Activated CD4-positive, alpha-beta T cell treated with anti-CD3 and anti-CD28 coated beads, Interleukin-2, Interleukin-6, amounts not matched to agents 100 ng/mL and 50 ng/mL, durations not matched to agents 16 hours and 8 hours (primary cell): ENCODE measurements at places on chromosomes 2 and 18.

GRCh38 chr18:48576457-48576771 lies 37.6 kb downstream of the CTIF start:
- DNase-seq, result no peak

DNA sequence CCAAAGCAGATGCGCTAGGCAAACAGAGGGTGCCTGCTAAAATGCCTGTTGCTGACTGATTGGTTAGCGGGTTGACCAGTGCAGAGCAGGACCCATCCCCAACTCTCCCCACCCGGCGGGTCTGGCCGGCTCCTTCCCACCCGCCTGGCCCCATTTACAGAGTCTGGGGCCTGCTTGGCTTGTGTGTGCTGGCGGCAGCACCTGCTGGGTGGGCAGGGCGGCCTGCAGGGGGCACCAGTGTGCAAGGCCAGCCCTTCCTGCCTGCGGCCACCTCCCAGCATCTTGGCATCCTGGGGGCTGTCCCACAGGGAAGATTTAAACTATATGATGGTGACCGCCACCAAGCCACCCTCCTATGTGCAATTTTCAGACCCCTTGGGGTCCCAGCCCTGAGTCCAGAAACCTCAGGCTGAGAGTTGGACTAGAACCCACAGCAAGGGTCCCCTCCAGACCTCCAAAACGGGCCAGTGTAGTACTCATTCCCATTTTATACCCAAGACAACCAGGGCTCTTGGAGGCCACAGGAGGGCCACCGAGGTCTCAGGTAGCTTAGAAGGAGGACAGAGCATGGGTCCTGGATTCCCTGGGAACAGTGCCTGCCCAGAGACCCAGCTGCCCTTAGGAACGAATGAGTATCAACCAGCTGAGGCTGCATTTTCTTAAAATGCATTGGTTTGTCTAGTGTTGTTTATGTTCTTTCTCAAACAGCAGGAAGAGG lies 173.6 kb downstream of the SMAD7 start:
- DNase-seq, result peak; percentile 79

GRCh38 chr2:34848132-34848531 lies 1249.0 kb upstream of the FAM98A start:
- no peak for DNase-seq

- DNase-seq, result no peak
Measured at GRCh38 chr2:45470531-45470930, 140.5 kb downstream of the SRBD1 start.

DNA sequence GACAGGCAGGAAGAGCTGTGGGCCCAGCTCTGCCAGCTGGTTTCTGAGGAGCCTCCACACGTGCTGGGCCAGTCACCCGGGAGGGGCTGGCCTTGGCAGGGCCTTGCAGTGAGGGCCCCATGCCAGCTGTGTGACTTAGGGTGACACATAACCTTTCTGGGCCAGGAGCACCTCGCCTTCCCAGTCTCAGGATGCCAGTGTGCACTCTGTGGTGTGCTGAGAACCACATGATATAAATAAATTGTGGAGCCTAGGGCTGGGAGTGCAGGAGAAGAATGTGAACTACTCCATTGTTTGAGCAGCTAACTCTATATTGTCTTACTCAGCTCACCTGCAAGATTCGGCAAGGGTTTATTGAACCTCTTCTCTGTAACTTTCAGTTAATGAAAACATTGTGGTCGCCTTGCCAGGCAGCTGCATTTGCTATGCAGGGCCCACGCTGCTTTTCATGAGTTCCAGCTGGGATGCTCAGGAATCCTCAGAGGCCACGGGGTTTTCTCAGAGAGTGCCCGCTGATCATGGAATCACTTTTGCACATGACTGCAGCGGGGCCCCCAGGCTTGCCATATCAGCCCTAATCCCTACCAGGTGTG lies 222.3 kb downstream of the SH3RF3 start:
- DNase-seq, result no peak

GRCh38 chr2:233672886-233673285 lies 1.2 kb downstream of the UGT1A9 start:
- no peak for DNase-seq

- no peak for DNase-seq
Measured at GRCh38 chr2:226561962-226562361, 237.7 kb downstream of the IRS1 start.

GRCh38 chr2:29871541-29871940 lies 49.8 kb downstream of the ALK start:
- DNase-seq, result no peak

DNA sequence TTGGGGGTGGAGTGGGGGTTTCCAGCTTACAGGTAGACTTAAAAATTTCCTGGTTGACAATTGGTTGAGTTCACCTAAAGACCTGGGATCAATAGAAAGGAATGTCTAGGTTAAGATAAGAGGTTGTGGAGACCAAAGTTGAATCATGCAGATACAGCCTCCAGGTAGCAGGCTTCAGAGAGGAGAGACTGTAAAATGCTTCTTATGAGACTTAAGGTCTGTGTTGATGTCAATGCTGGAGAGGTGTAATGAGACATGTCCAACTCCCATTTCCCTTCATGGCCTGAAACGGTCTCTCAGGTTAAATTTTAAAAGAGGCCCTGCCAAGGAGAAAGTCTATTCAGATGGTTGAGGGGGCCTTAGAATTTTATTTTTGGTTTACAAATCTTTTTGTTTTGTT lies 38.5 kb upstream of the RND3 start:
- DNase-seq, result no peak

GRCh38 chr18:31061945-31062344 lies 19.4 kb upstream of the DSC3 start:
- no peak for DNase-seq

DNA sequence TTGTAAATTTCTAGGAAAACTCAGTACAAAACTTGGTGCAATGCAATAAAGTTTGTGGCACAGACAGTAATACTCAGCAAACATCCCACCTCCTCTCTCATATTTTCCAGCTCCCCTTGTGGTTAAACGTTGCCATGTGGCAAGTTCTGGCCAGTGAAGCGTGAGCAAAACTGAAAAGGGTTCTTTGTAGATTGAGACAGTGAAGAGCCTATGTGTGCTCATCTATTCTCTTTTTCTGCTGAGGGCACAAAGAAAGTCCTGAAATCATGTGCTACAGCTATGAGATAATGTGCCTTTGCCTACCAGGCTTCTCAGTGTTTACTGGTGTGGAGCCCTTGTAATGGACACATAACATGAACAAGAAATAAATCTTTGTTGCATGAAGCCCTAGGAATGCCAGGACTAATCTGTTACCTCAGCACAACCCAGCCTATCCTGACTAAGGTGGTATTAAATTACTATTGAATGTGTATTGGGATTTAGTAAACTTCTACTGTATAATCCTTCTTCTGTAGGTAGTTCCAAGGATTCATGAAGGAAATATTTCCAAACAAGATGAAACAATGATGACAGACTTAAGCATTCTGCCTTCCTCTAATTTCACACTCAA lies 13.0 kb upstream of the TYMS start:
- DNase-seq, result peak; percentile 66

GRCh38 chr2:120989512-120990441 lies 254.1 kb downstream of the GLI2 start:
- no peak for DNase-seq

GRCh38 chr2:124437811-124438210 lies 412.7 kb downstream of the CNTNAP5 start:
- DNase-seq, result no peak

DNA sequence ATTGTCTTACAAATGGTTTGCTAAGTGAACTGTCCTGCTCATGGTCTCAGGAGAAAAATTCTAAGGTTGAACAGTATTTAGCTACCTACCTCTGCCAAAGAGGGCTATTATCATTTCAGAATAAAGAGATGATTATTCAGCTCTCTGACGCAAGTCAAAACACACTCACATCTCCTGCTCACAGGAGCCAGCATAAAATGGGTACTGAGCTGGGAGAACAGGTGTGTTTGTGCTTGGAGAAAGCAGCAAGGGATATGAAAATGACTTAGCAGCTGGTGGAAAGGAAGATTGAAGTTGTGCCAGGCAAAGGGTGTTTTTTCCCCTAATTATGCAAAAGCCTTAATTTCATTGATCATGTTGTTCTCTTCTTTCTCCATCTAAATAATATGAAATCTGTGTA lies 47.3 kb upstream of the TANK start:
- DNase-seq, result no peak

GRCh38 chr2:161703863-161704262 lies 79.6 kb downstream of the SLC4A10 start:
- no peak for DNase-seq

DNA sequence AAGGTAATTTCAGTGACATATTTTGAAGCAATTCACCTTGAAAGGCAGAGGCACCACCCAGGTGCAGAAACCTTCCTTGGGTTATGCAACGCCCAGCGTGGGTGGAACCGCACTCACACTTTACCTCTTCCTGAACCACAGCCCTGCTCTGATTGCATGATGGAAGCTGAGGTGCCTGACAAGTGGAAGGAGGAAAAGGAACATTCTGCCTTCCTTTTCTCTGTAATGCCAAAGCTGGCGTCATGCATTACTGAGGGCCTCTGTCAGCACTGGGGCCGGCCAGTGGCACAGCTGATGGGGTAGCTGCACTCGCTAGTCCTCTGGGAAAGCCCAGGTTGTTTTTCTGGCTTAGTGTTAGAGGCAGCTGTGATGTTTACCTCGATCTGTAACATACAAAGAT lies 266.5 kb downstream of the NEDD4L start:
- peak; percentile 56 for DNase-seq

DNA sequence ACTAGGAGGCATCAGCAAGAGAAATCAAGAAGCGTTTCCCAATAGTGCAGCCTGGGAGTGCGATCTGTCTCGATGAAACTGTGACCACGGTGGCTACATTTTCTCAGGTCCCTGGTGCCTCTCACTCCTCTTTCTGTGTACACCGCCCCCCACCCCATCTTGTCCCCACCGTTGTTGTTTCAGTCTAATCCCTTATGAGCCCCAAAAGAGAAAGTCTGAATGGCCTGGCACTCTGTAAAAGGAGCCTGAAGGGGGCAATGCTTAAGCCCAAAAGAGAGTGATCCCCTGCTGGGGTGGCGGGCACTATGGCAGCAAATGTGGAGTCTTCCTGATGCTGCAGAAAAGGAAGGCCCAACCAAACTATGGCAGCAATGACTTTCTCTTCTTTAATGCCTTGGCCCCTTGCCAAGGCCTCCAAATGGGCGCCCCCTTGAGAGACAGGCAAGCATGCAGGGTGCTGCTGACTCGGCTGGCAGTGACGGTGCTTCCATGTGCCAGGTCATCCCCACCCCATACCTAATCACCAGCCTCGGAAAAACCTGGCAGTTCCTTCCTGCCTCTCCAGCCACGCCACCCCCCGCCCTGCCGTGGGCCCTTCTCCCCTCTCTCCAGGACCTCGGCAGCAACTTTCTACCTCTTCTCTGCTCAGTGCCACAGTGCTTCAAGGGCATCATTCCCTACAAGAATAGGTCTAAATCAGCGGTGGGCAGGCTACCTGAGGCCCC lies 123.0 kb downstream of the CYP26B1 start:
- no peak for DNase-seq

DNA sequence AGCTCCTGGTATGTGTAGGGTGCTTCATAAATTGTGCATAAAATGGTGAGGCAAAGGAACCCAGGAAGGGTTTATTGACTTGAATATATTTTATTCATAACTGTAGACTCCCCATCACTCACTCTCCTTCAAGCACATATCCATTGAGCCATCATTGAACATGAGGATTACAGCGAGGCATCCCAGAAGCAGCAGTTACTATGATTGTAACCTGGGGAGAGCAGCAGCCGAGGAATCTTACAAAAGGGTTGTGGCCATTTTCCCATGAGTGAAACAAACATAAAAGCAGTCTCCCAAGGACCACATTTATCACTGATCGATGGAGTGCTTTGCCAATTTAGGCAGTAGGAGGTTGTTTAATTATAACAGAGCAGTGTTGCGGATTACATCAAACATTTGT lies 183.4 kb downstream of the NCK2 start:
- no peak for DNase-seq

- no peak for DNase-seq
Measured at GRCh38 chr2:118846442-118846952, 951 bp downstream of the EN1 start.

DNA sequence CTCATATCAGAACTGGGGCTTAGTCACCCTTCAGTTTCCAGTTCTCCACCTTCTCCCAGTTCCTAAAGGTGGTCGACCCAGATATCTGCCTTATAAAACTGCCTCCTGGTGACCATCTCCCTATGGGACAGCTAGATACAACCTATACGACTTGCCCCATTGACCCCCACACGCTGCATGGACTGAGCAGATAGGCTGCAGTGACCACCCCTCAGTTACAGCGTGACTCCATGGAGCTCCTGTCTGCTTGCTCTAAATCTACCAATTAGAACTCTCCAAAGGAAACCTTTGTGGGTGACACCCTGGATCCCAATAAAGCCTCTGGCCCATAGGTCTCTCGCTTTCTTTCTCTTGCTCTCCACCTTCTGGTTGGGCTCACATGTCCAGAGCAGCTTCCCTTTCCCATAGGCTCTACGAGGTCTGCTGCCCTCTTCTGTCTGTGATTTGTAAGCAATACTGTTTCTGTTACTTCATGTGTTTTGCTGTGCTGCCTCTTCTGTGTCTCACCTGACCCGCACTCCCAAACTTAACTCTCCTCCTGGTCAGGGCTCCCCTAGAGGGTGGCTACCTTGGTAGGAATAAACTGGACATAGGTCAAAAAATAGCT lies 971.3 kb upstream of the FAM98A start:
- no peak for DNase-seq

DNA sequence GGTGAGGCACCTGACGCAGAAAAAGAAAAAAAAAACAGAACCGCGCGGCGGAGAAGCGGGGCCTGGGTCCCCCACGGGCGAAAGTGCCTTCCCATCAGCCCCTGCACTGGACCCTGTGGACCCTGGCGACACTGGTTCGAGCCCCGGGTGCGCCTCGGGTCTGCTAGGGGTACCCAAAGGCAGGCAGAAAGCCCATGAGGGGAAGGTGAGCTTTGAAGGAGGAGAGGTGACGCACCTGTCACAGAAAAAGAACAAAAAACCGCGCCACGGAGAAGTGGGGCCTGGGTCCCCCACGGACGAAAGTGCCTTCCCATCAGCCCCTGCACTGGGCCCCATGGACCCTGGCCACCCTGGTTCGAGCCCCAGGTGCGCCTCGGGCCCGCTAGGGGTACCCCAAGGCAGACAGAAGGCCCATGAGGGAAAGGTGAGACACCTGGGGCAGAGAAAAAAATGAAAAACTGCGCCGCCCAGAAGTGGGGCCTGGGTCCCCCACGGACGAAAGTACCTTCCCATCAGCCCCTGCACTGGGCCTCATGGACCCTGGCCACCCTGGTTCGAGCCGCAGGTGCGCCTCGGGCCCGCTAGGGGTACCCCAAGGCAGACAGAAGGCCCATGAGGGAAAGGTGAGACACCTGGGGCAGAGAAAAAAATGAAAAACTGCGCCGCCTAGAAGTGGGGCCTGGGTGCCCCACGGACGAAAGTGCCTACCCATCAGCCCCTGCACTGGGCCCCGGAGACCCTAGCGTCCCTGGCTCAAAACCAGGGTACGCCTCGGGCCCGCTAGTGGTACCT lies 227.4 kb downstream of the CCDC74A start:
- DNase-seq, result no peak
